ENCODE measurements at places on chromosomes 3 and 15.

- no peak for DNase-seq
These were observed 1.4 kb downstream of the TRIP4 start for GRCh38 chr15:64389036-64389435.

DNA sequence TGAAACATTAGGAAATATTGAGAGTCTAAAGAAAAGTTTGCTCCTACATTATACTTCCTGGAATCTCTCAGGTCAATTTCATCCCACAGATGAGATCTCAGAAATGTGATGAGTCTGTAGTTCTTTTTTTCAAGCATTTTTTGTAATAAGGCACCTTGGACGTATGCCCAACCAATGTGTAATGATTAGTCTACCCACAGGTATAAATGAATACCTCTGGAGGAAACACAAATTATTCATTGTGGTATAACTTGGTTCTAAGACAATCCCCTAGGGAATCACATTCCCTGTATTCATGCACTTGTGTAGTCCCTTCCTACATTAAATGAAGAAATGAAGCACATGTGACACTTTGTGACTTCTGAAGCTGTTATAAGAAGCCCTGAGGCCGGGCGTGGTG is 596.2 kb upstream of the UBE2E2 start:
- no peak for DNase-seq

GRCh38 chr3:114903213-114903612 is 243.9 kb downstream of the ZBTB20 start:
- DNase-seq, result no peak

GRCh38 chr15:64149893-64150578 is 1.5 kb upstream of the SNX22 start:
- no peak for DNase-seq

All from fibroblast of pulmonary artery (primary cell).